ENCODE measurements at places on chromosomes 12 and 14.
A peak's percentile ranks its signal among the peaks of the same experiment; 100 is the strongest.

DNA sequence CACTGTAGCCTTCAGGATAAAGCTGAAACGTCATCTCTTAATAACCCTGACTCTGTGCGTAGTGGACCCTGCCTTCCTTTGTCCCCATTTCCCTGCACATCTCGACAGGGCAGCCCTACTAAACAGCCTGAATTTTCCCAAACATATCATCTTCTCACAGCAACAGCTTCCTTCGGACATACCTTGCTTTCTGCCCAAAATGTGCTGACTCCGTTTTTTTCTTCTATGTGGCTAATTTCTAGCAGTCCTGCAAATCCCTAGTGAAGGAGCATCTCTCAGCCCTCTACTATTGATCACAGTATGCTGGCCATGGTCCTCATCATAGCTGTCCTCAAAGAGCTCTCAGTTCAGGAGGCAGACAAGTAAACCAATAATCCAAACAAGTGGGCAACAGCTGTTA lies 53.1 kb upstream of the PCED1B start:
- DNase-seq, result no peak

DNA sequence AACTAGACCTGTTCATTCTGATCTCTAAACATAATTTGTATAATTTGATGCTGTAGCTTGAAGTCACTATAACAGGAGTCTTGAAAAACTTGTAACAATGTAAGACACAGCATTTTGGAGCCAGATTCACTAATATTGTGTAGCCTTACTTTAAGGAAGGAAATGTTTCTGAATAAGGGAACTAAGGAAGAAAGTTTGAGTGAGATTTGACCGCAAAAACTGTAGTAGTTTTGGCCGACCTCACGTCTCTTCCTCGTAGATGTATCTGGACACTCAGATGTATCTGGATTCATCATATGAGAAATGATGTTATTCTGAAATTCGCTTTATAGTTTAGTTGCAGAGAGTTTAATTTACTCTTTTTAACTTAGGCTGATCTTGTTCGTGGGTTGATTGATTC lies 13.9 kb upstream of the DNAH10 start:
- DNase-seq, result no peak

DNA sequence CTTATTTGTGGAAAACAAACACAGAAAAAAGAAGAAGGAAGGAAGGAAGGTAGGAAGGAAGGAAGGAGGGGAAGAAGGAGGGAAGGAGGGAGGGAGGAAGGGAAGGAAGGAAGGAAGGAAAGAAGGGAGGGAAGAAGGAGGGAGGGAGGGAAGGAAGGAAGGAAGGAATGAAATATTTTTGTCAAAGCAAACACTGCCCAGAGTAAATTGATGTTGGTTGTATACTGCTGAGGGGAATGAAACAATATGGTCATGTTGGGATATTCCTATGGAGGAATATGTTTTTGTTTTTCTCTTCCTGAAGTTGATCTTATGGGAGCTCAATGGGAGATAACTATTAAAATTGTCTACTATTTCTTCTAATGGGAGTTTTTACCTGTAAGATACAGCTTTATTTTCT lies 717.5 kb upstream of the LRFN5 start:
- DNase-seq, result no peak

DNA sequence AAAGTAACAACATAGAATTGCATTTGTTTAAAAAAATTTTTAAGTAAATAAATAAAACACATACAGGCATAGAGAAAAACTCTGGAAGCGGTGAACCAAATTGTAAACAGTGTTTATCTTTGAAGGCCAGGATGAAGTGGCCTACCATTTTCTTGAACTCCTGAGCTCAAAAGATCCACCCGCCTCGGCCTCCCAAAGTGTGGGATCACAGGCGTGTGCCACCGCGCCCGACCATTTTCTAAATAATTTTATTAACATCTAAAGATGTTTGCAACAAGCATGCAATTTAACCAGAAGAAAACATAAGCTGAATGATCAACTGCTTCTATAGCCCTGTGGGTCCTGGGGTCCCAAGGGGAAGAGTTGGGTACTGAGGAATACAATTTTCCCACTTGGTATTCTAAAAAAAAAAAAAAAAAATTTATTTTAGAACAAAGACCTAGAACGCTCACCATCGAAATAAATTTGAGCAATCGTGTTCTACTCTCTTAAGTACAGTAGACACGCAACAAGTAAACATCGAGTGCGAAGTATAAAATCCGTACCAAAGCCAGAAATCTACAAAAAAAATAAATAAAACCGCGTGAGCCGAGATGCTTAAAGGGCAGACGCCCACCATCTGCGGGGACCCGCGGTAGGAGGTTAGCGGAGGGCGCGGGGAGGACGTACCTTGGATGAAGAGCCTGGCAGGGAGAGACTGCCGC lies 484 bp downstream of the MIS18BP1 start:
- DNase-seq, result no peak

- no peak for DNase-seq
These were observed 176.5 kb downstream of the PIWIL1 start for GRCh38 chr12:130514149-130514551.

- peak; percentile 63 for DNase-seq
These were observed 98.5 kb upstream of the TMPO start for GRCh38 chr12:98416845-98417244.

- DNase-seq, result peak; percentile 39
These were observed 29.3 kb upstream of the PNMA1 start for GRCh38 chr14:73743431-73743931.

Data from LHCN-M2 (cell line).